ENCODE measurements at places on chromosomes 2 and 18.

DNA sequence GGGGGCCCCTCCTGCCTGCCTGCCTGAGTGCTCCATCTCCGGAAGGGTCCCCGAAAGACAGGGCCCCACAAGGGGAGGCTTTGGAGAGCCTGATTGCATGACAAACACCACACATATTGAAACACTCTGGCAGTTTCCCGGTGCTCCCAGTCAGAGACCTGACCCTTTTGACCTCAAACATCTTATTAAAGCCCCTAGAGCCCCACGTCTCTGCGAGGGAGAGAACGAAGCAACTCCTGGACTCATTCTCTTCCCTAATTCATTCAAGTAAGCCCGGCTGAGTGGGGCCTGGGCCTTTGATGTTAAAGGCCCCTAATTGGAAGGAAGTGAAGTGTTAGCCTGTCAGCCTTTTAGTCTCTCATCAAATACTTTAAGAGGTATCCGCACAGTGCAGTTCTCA lies 335.6 kb downstream of the CYRIA start:
- DNase-seq: no peak

DNA sequence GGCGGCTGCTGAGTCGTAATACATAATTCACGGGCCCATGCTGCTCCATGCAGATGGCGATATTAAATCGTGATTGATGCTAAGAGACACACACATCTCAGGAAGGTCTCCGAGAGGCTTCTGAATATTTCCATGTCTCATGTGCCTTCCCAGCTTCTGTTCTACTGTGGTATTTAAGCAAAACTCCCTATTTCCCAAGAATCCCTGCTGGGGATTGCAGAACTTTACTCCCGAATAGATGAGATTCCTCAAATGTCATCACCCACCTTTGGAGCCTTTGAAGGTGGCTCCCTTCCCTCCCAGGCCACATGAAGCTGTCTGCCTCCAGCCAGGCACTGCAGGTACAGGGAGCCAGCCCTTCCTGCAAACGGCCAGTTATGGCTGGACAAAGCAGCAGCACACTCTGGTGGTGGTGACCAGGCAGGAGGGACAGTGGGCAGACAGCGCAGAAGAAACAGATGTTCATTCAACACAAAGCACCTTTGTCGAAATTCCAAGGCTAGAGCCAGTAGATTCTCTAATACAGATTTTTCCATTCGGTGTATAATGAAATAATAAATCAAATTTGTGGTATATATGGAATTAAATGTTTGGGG lies 14.1 kb downstream of the NRP2 start:
- DNase-seq: no peak

DNA sequence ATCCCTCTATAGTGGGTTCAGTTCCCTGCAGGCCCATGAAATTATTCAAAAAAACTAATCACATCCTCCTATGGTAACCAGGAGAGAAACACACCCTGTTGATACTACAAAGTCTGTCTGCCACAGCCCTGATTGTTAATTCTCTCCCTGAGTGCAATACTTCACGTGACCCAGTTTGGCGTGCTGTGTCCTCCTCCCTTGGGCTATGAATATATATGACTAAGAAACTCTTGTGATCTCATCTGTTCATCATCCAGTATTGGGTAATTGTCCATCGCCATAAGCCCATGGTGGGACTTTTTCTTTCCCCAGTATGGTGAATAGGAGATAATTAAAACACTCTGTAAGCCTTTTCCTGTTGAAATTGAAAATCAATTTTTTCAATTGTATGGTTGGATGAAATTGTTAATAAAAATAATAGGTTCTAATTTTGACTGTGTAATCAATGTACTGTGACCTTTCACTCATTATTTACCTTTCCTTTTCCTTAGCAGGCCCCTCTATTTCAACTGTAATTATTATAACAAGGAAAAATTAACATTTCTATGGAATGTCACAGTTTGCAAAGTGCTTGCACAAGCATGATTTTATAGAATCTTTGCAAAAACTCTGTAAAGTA lies 1822.6 kb downstream of the SUCLG1 start:
- no peak for DNase-seq

DNA sequence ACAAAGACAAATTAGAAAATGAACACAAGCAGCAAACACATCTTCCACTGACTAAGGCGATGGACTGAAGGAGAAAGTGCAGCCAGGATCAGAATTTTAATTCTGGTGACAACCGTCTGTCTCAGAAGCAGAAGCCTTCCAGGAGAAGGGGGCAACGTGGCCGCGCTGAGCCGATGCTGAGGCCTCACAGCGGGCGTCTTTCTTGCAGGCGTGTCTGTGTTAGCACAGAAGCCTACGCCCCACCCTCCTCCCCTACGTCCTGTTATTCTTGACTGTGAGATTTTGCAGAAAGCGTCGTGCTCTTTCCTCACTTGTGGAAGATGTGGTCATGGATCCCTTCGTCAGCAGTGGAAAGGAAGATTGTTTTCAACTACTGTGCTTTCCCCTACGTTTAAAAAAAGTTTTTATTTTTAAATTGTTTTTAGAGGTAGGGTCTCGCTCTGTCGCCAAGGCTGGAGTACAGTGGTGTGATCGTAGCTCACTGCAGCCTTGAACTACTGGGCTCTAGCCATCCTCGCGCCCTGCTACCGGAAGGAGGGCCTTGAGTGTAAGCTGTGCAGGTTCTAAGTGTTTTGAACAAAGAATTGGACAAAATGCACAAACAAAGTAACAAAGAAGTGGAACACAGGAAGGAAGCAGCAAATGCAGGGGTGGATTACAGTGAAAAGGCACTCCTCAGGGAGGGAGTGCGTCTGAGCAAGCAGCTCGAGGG lies 422.0 kb downstream of the GALR1 start:
- DNase-seq: no peak

- DNase-seq: no peak
These were observed 276.2 kb upstream of the ZEB2 start for GRCh38 chr2:144796164-144796563.

DNA sequence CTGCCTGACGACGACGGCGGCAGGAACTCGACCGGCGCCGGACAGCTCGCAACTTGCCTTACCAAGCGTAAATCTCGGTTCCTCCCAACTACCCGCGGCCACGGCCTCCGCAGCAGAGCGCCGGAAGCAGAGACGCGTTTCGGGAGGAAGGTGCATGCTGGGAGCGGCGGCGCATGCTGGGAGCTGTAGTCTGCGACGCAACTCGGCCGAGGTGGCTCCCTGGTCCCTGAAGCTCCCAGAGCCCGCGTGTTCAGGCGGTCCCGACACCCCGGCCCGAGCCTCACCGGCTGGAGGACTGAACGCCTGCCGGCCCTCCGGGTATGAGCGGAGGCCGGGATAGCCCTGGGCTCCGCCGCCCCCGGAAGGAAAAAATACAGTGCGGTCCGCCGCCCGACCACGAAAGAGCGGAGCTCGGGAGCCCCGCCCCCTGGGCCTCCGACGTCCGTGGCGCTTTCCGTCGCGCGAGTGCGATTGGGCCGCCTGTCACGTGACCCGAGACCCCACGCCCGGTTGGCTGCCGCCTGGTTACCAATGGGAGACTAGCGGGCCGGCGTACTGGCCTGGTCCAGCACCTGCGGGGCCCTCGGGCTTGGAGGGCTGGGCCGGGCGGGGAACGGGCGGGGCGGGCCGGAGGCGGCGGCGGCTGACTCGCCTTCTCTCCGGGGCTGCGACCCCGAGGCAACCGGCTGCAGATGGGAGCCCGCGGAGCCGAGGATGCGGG lies at the start of gene CAPN10:
Gene CAPN10 (plus strand): TSS at position 537 of the 721 bp plus-strand sequence. CDS start 178 bp downstream, at position 715.
- peak; percentile 95 for DNase-seq

DNA sequence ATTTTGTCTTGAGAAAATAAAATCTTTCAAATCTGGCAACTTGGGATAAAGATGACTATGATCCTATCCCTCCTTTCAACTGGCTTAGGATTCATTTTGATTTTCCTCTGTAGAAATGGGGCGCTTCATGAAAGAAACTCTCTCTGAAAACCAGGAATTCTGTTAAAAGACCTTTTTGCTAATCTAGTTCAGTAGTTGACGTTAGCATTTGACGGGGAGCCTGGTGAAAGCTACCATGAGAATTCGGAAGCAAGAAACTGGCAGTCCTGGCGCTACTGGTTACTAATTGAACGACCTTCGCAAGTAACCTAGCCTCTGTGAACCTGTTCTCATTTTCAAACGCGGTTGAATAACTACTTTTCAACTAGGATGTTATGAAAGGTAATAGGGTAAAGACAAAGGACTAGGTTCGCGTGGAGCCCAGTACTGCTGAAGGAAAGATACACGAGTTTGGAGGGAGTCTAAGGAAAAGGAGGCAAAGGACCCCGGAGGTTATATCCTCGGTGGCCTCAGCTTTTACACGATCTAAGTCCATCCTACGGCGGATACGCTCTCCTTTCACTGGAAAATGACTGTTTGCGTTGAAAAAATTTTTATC lies 604 bp upstream of the STK11IP start:
- DNase-seq: no peak

- no peak for DNase-seq
These were observed 14.8 kb downstream of the CERKL start for GRCh38 chr2:181642086-181642485.

DNA sequence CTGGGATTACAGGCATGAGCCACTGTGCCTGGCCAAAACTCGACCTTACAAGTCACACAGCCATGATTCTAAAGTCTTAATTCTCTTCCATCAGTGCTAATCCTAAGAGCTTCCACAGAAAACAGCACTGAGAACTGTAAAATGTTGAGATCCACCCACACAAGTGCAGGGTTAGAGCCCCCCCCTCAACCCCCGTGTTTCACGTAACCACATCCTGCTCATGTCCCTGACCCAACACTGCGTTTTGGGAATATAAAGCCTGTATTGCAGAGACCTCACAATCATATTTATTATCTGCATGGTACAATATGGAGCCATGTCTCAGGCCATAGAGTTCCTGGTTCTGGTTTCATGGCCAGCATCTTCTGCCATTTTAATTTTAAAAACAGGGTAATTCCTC lies 110.8 kb downstream of the GBX2 start:
- no peak for DNase-seq

All from hematopoietic multipotent progenitor cell treated with erythropoietin and hydrocortisone succinate and interleukin-3 and kit ligand, for 8 days (in vitro differentiated cells).